CD4-positive, alpha-beta T cell treated with Interleukin-12 subunit alpha and Interleukin-12 subunit beta, for 1 hour (primary cell): ENCODE measurements at places on chromosomes 6 and 20.

DNA sequence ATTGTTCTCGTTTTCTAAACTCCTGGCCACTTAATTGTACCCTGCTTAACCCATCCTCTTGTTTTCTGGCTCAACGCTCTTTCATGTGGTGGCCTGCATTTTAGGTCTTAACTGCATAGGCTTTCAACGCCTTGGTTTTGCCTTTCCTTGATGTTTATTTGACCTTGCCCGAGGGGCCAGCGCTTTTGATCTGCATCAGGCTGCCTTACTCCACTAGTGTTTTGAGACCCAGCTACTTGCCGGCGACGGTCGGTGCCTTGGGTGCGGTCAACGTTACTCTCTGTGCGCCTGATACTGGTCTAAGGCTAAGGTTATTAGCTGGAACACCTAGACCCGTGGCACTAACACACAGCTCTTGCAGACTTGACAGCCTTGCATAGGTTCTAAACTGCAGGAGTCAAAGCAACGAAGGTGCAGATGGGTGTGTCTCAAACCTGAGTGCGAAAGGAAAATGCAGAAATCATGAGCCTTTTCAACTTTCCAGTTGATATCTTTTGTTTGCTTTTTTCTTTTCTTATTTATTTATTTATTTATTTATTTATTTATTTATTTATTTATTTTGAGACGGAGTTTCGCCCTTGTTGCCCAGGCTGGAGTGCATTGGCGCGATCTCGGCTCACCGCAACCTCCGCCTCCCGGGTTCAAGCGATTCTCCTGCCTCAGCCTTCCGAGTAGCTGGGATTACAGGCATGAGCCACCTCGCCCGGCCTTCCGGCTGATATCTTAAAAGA, 138.8 kb downstream of the HFE start:
- no peak for DNase-seq

DNA sequence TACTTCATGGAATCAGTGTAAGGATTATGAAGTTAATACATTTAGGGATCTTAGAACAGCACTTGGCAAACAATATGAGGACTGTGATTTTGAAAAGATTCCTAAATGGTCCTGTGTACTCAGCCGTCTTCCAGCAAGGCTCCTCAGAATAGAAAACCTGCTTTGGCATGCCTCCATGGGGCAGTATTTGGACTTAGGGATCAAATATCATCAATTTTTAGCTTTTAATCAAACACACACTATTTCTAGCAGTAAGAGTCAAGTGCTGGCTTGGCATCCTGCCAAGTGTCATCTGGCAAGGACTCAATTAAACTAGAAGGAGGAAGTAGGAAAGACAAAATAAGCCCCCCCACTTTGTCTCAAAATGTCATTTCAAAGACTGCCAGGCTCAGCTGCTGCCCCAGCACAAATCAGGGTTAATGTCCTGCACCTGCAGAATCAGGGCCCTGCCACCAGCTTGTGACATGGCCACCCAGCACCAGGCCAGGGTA, 40.8 kb downstream of the IYD start:
- DNase-seq: no peak

GRCh38 chr6:124868481-124868880, 93.8 kb upstream of the RNF217 start:
- DNase-seq: no peak

GRCh38 chr6:132872923-132873322, 58.6 kb downstream of the RPS12 start:
- no peak for DNase-seq

DNA sequence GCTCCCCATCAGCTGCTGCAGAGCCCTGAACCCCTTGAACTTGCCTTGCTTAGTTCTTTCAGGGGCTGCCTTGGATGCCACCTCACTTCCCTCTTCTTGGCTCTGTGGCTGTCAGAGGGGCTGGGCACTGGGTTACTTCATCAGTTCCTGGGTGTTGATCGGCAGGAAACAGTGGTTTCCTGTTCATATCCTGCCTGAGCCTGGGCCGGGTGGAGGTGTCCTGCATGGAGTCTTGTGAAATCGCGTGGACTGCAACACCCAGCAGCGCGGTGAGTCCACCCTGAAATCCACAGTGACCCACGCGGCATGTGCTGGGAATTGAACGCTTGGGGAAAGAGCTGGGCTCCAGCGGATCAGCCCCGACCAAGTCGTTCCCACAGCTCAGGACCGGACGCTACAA, 97.5 kb downstream of the CDH26 start:
- peak; percentile 61 for DNase-seq

GRCh38 chr6:43644940-43645612, at the start of gene RSPH9:
Gene RSPH9, plus strand, starts transcription at chr6:43645036. Its CDS starts 63 bp downstream, at chr6:43645099.
- peak; percentile 75 for DNase-seq

- no peak for DNase-seq
Observed at GRCh38 chr6:11890209-11890608, 111.6 kb upstream of the ADTRP start.
